Hematopoietic multipotent progenitor cell (in vitro differentiated cells): ENCODE measurements at places on chromosomes 3 and 15.

DNA sequence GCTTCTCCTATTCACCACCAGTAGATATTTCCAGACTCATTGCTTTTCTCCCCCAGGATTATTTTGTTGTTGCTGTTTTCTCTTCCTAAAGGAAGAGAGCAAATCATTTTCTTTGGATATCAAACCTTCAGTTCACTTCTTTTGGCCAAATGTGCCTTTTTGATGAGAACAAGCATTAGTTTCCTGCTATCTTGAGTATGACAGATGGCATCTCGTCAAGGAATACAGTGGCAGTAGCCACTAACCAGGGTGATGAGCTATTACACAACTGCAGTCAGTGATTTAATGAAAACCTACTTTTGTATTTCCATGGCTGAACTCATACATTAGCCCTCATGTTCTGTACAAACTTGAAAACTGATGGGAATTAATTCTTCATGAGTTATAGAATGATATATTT, 354.6 kb downstream of the CADM2 start:
- no peak for DNase-seq

DNA sequence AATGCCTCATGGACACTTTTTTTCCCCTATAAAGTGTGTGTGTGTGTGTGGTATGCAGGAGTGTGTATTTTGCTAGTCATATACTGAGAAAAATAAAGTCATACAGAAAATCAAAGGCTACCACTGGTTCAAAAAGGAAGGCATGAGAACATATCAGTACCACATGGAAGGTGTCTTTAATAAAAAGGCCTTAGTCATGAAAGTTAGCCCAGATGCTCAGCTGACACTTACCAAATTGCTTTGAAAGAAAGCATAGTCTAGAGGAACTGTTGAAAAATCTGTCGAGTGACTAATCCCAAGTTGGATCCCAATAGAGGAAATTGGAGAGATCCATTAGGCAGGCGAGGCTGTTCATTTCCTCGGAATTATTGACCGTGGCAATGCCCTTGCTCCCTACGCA, 432.9 kb upstream of the CFAP20DC start:
- no peak for DNase-seq

- no peak for DNase-seq
Observed at GRCh38 chr3:197317250-197317963, 19.0 kb upstream of the DLG1 start.

DNA sequence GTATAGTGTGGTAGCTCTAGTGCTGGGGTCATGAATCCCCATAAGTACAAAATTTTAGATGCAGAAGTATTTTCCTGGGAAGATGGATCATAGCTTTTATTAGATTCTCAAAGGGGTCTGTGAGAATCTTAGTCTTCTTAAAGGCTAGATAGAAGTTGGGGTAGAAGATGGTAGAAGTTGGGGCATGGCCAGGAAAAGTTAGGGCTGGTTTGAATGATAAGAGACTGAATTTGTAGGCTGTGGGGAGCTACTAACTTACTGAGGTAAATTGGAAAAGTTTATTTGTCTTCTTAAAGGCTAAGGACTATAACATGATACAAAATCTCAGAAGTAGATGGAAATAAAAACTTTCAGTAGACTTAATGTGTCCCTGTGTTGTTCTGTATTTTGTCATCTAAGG, 1.6 kb upstream of the UBE2Q2 start:
- no peak for DNase-seq

DNA sequence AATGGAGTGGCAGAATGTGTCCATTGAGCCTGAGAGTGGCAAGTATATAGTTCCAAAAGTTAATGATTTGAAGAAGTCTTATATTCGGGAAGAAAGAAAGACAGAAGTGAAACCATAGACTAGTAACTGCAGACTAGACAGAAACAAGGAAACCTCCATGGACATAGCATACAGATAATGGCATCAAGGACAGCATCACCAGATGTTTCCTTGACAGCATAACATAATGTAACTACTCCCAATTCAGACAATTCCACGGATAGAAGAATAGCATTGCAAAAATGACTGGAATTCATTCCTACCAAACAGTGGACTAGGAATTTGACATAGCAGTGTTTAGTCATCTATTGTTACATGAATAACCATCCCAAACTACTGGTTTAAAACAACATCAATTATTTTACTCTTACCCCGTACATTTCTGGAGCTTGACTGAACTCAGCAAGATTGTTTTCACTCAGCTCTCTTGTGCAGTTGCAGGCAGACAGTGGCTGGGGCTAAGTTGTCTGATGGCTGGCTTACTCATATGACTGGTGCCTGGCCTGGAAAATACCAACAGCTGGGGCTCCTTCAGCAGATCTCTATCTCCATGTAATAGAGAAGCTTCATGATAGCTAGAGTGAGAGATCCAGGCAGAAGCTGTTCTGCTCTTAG, 109.7 kb upstream of the GADL1 start:
- DNase-seq = no peak

DNA sequence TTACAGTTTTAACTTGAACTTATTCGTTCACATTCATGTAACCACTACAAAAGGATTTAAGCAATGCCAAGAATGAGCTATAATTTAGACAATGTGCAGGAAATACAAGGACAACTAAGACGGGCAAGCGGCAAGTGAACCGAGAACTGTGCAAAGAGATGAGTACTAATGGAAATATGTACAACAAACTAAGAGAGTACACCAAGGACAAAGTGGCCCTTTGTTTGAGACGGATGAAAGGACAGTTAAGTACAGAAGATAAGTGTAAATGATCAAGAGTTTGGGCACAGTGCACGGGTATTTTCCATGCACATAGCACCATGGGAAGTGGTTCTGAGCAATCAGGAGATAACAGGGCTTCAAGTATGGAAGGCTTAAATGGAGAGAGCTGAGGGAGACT, 281.7 kb downstream of the ROBO2 start:
- DNase-seq = no peak

GRCh38 chr3:116238846-116239565, 206.3 kb downstream of the LSAMP start:
- DNase-seq = no peak

DNA sequence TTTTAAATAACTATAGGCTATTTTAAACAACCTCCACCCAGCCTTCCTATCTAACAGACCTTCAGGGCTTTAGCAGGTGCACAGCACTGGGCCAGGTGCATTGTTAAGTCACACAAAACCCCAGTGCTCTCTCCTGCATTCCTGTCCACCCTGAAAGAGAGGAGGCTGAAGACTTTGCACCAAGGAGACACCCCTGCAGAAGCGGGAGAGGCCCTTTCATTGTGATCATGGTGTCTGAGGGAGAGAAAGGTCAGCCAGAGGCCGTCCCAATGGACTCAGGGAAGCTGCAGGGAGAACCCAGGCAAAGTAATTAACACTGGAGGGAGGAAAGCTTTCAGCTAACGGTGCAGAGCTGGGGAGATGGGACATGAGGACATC, 5.2 kb downstream of the LRIG1 start:
- no peak for DNase-seq

GRCh38 chr3:128849911-128850455, 29.4 kb upstream of the ACAD9 start:
- no peak for DNase-seq

DNA sequence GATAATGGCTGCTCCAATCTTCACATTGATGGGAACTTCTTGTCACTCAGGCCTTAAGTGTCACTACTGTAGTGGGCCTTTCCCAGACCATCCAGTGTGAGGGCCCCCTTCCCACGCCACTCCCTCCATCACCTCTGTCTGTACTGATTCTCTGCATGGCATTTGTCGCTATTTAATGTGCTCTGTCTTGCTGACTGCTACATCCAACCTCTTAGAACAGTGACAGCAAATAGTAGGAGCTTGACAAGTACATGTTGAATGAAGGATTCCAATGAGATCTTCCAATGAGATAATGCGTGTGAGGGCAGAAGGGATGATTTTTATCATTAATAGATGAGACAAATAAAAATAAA, 5.6 kb upstream of the CCR9 start:
- DNase-seq = no peak

GRCh38 chr15:36358094-36358493, 221.3 kb upstream of the CDIN1 start:
- no peak for DNase-seq
